CMK (cell line): ENCODE measurements at places on chromosomes 7 and 10.
A peak's percentile ranks its signal among the peaks of the same experiment; 100 is the strongest.

DNA sequence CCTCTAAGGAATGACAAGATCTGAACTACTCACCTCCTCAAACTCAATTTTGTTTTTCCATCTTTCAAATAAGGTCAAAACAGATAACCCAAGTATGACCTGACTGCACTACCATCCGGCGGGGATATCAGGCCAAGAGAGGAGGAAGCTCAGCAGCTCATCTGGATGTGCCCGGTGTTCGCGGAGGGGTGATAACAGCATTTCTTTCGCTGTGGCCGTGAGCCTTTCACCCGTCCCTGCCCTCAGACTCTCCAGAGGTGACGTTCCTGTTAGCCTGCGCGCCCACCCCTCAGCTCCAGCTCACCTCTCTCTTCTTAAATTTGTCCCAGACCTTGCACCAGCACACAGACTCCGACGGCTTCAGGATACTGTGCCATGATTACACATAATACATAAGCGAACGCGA, 526 bp downstream of the ZNF248 start:
- DNase-seq, result peak; percentile 20

DNA sequence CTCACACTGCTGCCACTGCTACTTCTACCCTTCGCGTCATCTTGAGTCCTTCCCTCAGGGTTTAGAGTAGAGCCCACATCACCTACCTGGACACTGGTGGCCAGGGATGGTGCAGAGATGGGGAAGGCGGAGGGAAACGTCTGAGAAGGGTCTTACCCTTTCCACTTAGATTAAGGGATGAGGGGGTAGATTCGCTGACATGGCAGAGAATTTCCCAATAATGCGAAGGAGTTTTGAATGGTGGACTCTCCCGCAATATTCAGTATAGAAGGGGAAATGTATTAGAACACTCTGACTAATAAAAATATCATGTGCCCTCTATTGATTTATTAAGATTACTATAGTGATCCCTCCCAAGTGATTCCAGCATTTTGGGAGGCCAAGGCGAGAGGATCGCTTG, 209.5 kb upstream of the KIAA1217 start:
- DNase-seq, result no peak

- no peak for DNase-seq
These were observed 149.2 kb downstream of the TRIL start for GRCh38 chr7:28808796-28809533.

DNA sequence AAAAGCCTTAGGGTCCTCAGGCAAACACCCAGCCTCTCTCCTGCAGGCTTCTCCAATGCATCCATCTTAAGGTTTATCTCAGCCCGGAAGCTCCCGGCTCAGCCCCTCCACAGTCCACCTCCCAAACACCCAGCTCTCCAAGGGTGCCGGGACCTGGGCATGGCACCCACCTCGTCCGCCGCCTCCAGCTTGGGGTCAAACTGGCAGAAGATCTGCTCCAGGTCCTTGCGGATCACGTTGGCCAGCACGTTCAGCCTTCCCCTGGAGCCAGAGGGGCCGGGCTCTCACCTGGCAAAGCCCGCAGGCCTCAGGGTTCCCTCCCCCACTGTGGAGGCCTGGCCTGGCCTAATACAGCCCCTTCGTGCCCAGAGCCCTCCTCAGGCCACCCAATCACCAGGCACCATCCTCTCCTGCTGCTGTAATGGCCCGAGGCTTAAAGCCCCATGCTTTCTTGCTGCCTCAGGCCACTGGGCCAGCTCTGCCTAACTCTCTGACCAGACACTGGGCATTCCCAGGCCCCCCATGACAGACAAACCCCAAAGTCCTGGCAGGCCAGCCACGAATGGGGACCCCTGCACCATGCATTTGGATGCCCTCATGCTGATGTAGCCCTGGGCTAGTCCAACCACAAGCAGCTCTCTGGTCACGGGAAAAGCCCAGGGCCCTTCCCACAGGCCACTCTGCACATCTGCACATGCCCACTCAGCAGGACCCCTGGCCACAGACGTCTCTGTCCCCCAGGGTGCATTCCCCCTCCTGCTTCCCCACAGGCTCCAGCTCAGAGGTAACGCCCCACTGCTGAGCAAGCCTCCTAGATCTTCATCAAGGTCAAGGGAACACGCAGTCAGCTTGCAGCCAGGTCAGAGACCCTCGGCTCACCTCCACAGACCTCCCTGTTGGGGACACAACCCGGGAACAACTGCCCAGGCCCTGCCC, 12.3 kb downstream of the OGDHL start:
- DNase-seq, result no peak

DNA sequence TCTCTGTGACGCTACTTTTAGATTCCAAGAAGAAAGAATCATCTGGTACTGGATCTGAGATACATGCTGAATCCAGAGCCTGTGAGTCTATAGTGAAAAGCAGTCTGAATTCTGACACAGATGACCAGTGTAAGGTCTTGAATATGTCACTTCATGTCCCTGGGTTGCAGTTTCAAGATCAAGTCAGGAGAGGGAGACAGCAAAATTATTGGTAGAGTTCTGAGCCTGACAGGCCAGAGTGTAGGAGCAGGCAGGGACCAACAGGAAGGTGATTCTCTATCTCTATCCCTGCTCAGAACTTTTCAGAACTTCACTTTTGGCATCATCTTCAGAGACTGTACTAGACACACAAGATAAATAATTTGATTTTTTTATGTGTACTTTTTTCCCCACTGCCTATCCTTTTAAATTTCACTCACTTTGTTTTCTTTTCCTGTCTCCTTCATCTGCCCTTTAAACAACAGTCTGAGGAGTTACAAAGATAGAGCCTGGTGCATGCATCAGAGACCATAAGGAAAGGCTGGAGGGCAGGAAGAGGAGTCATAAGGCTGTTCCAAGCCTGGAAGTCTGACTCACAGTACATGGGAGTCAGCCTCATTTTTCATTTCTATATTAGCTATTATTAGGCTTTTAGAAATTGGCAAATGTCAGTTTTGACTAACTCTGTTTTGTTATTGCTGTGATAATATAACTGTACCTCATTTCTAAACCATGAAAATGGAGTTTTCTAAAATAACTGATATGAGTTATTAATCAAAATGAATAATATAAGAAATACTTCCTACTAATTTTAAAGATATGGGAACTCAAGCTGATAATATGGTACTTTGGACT, 120.2 kb upstream of the TMEM229A start:
- DNase-seq, result no peak

DNA sequence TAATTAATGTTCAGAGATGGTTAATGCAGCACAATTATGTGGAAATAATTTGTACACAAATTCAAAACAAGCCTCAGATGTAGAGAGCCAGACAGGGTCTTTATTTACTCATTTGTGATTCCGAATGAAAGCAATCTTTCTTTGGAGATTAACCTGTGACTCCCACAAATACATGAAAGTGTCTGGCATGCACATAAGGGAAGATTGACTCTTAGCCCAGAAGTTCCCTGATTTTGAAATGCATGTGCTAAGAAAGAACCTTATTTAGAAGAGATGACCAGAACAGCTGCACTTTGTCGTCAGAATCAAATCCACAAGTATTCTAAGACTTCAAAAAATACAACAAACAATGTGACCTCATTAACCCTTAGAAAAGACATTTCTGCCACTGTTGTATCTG, 45.1 kb downstream of the RNLS start:
- DNase-seq, result no peak

GRCh38 chr10:116026725-116027124, 246.3 kb downstream of the GFRA1 start:
- DNase-seq, result no peak

DNA sequence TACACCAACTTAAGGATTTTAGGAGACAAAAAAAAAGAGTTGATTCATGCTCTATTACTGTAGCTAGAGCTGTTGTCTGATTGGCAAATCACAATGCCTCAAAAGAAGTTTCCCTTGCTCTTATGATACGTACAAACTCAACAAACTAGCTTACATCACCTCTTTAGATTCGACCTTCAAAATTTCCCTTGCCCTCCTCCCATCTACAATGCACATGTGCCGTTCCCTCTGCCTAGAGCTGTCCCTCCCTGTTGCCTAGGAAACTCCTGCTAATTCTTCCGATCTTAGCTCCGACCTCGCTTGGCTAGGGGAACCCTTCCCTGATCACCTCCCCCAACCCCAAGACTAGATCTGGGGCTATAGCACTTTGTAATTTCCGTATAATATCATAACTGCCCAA, 55.4 kb downstream of the MAP3K8 start:
- DNase-seq, result no peak

DNA sequence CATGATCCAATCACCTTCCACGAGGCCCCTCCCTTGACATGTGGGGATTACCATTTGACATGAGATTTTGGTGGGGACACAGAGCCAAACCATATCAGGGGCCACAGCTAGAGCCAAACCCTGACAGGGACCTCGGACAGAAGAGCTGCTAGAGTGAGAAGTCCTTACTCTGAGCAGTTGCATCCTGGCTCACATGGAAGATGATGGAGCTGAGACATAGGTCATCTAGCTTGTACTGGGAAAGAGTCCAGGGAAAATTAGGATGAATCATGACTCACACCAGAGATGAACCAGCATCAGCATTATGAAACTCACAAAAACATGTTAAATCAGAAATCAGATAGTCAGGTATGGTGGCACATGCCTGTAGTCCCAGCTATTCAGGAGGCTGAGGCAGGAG, 12.8 kb upstream of the FMC1 start:
- DNase-seq, result no peak

DNA sequence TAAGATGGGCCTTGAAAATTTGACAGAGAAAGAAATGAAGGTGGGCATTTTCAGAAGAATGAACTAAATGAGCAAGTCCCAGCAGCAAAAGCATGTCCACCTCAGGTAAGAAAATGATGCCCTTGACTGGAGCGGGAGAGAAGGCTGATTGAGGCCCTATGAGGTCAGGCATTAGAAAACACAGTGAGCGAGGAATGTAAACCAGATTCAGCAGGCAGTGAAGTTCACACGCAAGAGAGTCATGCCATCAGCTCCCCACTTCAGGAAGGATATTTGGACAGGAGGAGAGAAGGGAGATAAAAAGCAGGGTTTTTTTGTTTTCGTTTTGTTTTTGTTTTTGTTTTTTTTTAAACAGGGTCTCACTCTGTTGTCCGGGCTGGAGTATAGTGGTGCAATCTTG, 166.4 kb downstream of the PPP1R17 start:
- DNase-seq, result no peak

DNA sequence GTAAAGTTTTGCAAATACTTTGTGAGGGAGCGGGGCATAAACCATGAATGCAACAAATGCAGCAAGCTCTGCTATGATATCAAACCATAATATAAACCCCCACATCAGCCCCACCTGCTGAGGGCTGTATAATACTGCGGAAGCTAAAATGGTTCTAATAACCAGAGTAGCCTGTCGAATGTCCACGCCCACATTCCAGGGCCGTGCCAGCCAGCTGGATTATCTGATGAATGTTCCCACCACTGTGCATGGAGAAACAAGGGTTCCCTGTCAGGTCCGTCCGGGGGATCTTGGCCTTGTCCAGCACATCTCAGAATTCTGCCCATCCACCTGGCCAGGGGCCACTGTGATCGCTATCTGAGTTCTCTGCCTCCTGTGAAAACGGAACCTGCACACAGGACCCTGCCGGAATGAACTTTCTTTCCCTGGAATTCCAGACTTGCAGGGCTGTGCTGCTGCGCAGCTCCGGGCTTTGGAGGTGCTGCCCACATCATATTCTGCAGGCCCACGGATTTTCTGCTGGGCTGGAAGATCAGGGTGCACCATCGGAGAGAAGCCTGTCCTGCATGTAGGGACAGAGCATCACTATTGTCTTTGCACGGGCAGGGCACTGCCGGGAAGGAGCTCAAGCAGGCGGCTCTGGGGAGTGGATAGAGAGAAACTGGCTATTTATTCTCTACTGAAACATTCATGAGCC, 77.0 kb upstream of the GNA12 start:
- no peak for DNase-seq
